ENCODE measurements at places on chromosomes 7 and 10. TPM values are rescaled to one million over a fixed set of nuclear protein-coding genes. Genes with fewer than 3 reads are reported as not detected.

GRCh38 chr10:453647-454046, 235.8 kb downstream of the DIP2C start:
- DNase-seq, result no peak

DNA sequence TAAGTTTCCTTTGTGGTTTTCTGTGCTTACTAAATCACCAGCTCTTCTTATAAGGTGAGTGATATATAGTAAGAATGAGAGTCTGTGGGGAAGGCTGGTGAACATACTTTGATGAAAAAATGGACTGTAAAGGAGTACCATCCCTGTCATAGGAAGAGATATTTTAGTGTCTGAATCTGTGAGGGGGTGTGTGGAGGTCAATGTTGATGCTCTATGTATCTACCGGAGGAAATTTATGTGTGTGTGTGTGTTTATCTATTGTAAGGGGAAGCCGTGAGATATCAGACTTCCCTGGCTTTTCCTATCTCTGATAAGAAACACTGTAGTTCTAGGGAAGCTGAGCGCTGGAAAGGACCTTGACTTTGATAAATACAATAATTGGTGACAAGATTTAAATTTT, 179.0 kb downstream of the PCDH15 start:
- DNase-seq, result no peak

The ZYX gene
- polyA plus RNA-seq, result 63.9 TPM

DNA sequence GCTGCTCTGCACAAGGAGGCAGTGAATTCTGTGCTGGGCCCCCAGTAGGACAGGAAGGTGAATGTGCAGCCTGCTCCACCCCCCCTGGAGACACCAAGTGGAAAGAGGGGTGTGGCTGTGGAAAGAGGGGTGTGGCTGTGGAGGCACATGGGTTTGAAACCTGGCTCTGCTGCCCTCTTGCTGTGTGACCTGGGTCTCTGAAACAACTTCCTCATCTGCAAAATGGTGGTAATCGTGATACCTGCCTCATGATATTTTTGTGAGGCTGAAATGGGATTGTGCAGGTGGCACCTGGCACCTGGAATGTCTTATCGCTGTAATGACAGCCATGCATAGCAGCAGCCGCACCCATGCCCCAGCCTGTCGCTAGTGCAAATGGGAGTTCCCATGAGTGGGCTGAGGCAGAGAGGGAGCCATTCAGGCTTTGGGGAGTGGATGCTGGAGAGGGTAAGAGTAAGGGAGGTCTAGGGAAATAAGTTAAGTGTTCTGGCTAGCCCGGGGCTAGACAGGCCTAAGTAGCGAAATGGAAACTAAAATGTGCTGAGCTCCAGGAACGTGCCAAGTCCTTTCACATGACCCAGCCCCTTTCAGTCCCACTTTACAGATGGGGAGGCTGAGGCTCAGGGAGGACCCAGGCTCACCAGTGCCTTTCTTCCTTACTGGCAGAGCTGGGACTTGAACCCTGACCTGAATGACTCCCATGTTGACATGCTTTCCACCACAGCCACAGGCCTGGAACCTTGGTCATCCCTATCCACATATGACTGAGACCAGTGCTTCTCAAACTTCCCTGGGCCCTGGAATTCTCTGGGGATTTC, 35.0 kb downstream of the C10orf105 start:
- no peak for DNase-seq

DNA sequence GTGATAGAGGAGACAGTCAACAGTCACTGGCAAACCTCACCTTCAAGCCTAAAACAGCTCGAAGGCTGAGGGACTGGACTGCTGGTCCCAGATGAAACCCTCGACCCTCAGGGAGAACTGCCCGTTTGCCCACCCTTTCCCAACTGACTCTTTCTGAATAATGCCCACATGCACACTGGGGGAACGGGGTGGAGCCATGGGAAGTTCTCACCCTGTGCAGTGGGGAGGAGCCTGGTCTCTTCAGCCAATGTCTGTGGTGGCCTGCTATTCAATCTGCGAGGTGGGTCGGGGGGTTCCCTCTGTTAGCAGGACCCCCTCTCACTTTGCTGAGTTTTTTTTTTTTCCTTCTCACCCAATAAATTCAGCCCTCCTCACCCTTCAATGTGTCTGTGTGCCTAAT, 14.5 kb downstream of the TOMM7 start:
- no peak for DNase-seq

DNA sequence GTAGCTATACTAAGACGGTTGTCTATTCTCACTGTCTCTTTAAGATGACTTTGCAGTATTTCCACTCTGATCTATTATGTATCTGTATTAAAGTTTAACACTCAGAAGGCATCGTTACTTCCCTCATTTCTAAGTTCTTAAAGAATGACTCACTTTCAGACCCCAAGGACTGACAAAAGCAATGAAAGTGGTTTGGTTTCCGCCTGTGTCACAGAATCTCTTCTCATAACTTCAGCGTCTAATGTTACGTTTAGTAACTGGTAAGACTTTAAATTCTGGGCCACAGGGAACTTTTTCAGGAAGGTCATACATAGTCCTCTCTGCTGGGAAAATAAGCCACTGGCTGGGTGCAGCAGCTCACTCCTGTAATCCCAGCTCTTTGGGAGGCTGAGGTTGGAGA, 892.0 kb upstream of the AUTS2 start:
- no peak for DNase-seq

- no peak for DNase-seq
Observed at GRCh38 chr10:15290671-15291070, 80.4 kb downstream of the FAM171A1 start.

Measured in left kidney (tissue), 8 donors.